ENCODE measurements at places on chromosomes 1 and 21.
A peak's percentile ranks its signal among the peaks of the same experiment; 100 is the strongest.

DNA sequence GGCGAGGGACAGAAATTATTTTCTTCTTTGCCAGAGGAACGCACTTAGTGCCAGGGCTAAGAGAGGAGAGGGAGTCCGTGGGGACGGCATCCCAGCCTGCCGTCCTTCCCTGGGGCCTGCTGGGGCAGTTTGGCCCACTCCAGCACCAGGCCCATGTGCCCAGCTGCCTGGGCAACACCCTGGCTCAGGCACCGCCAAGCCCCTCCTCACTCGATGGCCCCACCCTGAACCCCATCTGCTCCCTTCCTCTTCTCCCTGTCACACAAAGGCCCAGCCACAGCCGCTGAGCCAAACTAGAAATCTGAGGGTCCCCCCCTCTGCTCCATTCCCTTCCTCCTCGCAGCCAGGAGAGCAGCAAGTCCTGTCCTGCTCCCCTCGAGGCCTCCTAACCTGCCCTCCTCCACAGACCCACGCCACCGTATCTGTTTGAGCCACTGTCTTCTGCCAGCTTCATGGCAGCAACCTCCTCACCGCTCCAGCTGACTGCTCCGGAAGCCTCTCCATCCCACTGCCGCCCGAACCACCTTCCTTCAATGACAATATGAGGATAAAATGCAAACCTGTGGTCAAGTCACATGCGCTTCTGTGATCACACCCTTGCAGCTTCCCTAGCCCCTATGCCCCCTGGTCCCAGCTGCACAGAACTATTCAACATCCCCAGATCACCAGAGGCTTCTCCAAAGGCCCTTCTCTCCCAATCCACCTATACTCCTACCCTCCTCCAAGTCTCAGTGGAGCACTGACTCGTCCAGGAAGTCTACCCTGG is 8.4 kb upstream of the TNNI1 start:
- DNase-seq: no peak

DNA sequence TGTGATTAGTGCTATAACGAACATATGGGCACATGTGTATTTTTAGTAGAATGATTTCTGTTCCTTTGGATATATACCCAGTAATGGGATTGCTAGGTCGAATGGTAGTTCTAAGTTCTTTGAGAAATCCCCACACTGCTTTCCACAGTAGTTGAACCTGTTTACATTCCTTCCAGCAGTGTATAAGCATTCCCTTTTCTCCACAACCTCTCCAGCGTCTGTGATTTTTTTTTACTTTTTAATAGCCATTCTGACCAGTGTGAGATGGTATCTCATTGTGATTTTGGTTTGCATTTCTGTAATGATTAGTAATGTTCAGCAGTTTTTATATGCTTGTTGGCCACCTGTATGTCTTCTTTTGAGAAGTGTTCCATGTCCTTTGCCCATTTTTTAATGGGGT is 81.8 kb upstream of the SLC44A3 start:
- DNase-seq: no peak

- DNase-seq: no peak
Measured at GRCh38 chr1:38624336-38625039, 235.1 kb downstream of the RRAGC start.

GRCh38 chr1:165877940-165878556 is 50.6 kb downstream of the UCK2 start:
- peak; percentile 75 for DNase-seq

GRCh38 chr1:162230096-162230495 is 146.6 kb downstream of the SPATA46 start:
- DNase-seq: no peak

DNA sequence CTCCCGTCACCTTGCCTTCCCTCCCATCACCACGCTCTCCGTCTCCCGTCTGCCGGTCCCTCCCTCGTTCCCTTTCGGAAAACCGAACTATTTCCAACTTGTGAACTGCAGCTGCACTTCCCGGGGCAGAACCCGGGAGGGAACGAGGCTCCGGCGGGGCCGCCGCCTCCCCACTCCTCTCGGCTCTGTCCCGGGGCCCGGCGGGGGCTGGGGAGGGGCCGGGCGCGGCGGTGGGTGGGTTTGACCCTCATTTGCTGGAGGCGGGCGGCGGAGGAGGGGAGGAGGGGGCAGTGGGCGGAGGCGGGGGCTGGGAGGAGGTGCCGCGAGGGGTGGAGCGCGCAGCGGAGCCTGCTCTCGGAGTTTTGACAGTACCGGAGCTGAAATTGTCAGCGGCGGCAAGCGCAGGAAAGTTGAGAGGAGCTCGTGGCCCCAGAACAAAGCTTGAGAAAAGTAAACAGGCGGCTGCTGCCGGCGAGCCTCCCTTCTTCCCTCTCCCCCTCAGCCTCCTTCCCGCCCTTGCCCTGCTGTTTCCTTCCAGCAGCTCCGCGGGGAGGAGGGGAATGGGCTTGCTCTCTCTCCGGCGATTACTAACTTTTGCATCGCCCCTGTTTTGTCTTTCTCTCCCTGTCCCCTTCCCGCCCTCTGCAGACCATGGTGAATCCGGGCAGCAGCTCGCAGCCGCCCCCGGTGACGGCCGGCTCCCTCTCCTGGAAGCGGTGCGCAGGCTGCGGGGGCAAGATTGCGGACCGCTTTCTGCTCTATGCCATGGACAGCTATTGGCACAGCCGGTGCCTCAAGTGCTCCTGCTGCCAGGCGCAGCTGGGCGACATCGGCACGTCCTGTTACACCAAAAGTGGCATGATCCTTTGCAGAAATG is 2.9 kb downstream of the LMO4 start:
- peak; percentile 77 for DNase-seq

DNA sequence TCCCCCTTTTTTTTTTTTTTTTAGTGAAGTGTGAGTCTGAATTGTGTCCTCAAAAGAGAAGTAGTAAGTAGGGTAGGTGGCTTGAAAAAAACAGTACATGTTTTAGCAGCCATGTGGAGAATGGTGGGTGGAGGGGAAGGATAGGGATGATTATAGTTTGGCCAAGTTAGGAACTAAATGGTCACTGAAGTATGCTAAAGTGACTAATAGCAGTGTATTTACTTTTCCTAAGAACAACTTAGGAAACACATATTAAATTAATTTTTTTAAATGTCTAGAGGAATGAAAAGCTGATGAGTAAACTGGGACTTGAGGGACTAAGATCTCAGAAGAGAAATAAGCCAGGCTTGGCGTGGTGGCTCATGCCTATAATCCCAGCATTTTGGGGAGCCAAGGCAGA is 55.5 kb downstream of the PLA2G4A start:
- DNase-seq: no peak

- no peak for DNase-seq
Measured at GRCh38 chr1:16617778-16618580, 4.6 kb upstream of the NBPF1 start.

- no peak for DNase-seq
Measured at GRCh38 chr1:6295910-6296309, 35.0 kb upstream of the GPR153 start.

GRCh38 chr1:198669023-198669698 is 30.3 kb downstream of the PTPRC start:
- peak; percentile 53 for DNase-seq

DNA sequence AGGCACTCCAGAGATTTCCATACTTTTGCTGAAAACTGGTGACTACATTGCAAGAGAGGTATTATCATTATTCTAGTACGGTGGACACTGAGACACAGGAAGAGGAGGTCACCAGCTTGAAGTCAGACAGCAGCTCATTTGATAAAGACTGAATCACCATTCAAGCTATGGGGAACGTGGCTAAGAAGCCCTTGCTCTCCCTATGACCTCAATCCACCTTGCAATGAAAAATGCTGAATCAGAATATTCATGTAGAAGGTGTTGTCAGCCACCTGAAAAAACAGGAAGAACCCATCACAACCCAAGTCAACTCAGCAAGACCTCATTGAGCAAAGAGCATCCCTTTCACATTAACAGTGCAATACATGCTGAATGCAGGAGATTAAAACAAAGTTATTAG is 59.0 kb upstream of the FGGY start:
- DNase-seq: no peak

All from NAMALWA (cell line).